ENCODE measurements at places on chromosomes 5 and 9.

GRCh38 chr9:10614196-10614800, 1.5 kb upstream of the PTPRD start:
- no peak for DNase-seq

DNA sequence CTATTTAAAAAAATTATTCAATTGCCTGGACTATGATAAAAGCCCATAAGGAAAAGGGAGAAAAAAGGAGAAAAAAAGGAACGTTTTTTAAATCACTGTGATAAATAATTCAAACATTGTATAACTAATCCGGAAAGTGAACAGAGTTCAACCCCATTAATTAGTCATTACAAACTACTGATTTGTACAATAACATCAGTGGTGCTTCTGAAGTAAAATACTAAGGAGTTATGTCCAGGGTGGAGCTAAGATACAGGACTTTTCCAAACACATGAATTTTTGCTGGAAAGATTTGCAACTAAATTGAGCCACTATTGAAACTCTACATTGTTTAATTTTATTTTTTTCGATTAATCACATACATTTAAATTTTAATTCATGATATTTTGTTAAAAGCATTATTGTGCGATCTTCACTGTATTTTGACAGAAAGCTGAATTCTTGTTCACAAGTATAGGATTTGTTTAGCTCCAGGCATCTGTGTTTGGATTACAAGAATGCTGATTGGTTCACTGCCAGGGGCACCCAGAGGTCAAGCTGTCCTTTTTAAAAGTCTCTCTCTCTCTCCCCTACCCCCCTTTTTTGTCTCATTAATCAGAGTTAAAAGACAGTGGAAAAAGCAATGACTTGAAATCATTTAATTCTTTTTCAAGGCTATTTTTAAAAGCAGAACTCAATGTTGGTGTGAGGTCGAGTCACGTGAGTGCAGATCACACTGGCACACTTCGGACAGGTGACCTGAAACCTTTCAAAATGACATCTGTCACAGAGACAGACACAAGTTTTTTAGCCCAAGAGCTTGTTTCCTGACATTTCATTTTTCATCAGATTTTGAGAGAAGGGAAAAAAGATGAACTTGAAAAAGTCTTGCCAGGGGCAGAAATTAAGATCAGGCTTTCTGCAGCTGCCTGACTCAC, 387.3 kb downstream of the NR2F1-AS1 start:
- no peak for DNase-seq

GRCh38 chr5:89346573-89346972, 463.6 kb upstream of the MEF2C start:
- DNase-seq = no peak

GRCh38 chr5:141711687-141712086, 29.7 kb upstream of the ARAP3 start:
- no peak for DNase-seq

DNA sequence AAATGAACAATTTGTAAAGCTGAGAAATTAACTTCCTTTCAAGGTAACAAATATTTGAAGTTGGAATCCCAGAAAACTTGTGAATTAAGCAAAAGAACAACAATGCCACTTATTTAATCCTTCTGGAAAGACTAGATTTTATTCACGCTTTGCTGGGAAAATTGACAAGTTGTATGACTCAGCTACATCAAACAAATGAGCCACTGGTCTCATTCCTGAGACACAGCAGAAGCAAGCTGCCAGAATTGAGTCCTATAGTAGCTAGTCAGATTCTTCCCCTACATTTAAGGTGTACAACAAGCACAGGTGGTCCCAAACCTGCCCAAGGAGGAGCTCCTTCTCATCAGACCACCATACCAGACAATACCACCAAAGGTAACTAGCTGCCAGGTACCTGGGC, 280.7 kb downstream of the SPOCK1 start:
- no peak for DNase-seq

GRCh38 chr9:37083654-37084053, 36.7 kb upstream of the ZCCHC7 start:
- no peak for DNase-seq

GRCh38 chr5:117486879-117487391, 912.3 kb upstream of the SEMA6A start:
- DNase-seq = no peak

- DNase-seq = no peak
Measured at GRCh38 chr9:90271707-90272106, 370.9 kb downstream of the DIRAS2 start.

- no peak for DNase-seq
Measured at GRCh38 chr9:124218438-124218982, 39.2 kb upstream of the NEK6 start.

DNA sequence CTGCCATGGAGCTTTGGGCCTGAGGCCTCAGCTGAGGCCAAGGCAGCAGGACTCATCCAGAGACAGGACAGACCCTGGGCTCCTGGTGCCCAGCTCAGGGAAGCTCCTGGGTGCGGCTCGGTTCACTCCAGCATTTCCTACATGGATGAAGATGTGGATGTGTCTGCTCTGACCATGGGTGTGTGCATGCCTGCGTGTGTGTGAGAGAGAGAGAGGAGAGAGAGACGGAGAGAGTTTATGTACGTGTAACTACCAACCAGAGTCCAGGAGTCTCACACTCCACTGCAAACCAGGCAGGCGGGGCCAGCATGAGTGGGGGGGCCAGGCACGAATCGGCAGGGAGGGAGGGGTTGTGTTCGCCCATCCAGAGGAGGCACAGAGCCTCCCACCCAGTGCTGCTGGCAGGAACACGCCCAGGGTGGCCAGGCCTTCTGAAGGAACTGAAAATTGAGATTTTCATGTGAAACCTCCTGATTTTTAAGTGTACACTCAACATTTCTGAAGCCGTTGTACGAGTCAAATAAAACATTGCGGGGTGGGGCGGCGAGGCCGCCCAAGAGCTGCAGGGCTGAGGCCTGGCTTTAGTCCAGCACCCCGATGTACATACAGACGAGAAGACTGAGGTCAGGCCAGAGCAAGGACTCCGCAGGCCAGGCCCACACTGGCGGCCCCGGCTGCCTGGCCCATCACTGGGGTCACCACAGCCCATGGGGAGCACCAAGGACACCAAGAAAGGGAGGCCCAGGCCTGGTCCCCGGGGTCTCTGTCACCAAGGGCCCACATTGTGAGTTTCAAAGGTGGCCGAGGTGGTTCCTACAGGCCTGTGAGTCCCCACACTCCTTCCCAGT, 88.7 kb downstream of the ADAMTS2 start:
- DNase-seq = no peak

DNA sequence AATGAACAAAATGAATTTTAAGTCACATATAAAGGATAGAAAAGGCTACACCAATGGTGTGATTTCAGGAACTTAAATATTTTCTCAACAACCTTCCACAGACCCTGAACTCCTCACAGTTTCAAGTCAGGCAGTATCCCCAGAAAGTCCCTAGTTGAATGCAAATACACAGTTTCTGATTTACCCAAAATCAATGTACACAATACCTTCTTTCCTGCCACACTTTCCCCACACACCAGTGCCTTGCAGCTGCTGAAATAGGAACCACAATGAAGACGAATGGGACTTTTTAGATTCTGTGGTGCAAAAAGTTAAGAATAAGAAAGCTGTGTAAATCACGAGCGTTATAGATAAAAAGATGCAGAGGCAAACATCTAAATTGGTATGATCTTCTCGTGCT, 552.4 kb upstream of the MEF2C start:
- no peak for DNase-seq

DNA sequence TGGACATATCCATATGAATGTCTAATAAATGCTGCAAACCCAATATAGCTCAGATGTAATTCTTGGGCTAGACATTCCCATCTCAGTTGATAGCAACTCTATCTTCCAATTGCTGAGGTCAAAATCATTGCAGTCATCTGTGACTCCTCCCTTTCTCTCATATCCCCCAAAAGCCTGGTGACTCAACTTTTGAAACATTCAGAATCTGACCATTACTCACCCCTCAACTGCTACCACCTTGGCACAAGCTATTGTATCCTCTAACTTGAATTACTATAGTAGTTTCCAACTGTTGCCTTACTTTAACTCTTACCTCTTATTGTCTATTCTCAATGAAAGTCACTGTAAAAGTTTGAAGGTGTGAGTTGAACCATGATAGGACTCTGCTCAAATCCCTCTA, 600.1 kb upstream of the RGMB start:
- DNase-seq = no peak

- DNase-seq = no peak
Measured at GRCh38 chr5:67960939-67961338, 254.6 kb upstream of the PIK3R1 start.

DNA sequence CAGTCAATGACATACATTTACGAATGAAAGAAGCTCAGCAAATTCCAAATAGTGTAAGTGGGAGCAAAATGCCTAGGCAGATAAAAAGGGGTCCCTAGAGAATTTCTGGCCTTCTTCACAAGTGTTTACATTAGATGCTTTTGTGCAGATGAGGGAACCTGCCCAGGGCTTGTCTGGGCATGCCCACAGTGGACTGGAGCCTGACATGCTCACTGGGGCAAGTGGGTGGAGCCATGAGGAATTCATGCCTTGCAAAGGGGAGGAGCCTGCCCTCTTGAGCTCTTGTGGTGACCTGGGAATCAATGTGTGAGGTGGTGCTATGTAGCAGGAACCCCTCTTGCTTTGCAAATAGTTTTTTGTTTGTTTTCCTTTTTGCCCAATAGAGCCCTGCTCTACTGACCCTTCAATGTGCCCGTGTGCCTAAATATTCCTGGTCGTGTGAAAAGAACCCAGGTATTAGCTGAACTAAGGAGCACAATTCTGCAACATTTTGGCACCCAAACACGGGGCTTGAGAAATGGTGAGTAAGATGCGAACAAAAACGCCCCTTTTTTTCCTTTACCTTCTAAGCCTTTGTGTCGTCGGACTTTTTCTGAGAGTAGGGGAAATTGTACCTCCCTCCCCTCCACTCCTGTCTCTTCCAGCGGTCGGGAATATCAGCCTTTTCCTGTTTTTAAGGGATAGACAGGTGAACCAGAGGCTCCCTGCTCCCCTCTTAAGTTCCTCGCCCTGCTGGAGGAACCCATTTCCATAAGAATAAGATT, 433.8 kb upstream of the CDH9 start:
- no peak for DNase-seq

DNA sequence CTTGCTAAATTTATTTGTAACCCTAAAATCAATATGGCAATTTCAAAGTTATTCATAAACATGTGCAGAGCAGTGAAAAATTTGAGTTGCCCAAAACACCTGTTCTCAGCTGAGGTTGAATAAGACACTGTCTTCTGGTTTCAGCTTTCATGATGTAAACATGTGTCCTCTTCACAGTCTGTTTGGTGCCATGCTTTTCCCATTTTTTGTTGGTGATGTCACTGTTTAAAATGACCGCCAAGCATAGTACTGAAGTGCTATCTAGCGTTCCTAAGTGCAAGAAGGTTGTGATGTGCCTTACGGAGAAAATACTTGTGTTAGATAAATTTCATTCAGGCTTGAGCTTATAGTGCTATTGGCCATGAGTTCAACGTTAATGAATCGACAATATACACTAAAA, 580.8 kb downstream of the ACTL7B start:
- no peak for DNase-seq

DNA sequence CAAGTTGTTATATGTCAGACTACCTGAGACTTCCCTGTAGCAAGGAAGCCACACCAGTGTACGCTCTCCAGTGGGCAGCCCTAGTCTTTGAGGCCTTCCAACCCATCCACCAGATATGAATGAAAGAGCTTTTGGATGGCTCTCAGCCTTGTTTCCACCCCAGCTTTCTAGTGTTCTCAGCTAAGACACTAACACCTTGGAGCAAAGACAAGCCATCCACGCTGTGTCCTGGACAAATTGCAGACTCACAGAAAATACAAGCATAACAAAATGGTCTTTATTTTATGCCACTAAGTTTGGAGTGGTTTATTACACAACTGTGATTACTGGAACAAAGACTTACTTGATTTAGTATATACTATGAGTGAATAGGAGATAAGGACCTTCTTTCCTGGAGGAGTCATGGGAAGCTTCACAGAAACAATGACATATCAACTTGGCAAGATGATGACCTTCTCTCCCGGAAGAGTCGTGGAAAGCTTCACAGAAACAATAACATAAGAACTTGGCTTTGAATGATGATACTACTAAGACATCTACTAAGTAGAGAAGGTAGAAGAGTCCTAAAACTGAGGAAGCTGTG, 134.0 kb upstream of the VCAN start:
- DNase-seq = no peak

- DNase-seq = no peak
Measured at GRCh38 chr5:127223256-127223974, 67.2 kb upstream of the MEGF10 start.

DNA sequence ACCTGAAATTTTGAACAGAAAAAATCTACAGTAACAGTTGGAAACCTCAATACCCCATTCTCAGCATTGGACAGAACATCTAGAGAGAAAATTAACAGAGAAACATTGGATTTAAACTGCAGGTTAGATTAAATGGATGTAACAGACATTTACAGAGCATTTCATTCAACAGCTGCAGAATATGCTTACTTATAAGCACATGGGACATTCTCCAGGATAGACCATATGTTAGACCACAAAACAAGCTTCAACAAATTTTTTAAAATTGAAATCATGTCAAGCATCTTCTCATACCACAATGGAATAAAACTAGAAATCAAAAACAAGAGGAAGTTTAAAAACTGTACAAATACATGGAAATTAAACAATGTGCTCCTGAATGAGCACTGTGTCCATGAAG, 316.3 kb downstream of the FAM170A start:
- no peak for DNase-seq

- no peak for DNase-seq
Measured at GRCh38 chr9:19108038-19108437, 5.3 kb upstream of the HAUS6 start.

DNA sequence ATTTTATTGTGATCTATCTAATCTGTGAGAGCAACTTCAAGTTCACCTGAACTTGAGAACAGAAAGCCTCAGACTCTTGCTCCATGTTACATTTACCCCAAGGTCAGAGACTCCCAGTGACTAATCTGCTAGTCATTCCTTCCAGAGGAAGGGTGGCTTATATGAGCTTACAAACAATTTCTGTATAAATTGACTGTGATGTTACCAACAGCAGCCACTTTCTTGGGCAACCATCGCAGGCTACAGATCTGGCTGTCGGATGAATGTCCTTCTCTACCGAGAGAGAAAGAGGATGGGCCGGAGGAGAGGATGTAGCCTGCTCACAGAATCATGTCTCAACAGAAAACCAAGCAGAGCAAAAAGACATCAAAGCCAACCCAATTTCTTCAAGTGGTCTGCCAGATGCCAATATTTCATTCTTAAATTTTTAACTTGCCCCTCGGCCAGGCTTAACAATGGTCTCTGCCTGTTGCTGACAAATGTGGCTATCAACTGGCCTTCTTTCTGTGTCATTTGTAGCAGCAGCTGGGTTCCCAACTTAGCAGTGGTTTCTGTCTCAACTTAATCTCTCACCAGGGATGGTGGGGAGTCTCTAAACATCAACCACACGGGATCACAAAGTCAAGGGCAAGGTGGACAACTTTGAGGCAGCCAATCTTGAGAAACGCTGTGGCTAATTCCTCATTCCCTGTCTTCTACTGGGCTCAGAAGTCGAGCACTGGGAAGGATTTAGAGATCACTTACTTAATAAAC, 81.3 kb downstream of the RAPGEF1 start:
- DNase-seq = no peak

- DNase-seq = no peak
Measured at GRCh38 chr5:115932991-115933390, 29.3 kb upstream of the LVRN start.

All from stimulated activated CD4-positive, alpha-beta T cell treated with anti-CD3 and anti-CD28 coated beads, Interleukin-1b, Interleukin-23, amount 100 ng/mL, for 24 hours (primary cell).